ENCODE measurements at places on chromosomes 2 and 18.

- no peak overlapping the region for H3K4me3 ChIP-seq
- no peaks in the 10 kb centered on the region for H3K36me3 ChIP-seq
- no peak for DNase-seq
- H3K27ac ChIP-seq: no peak overlapping the region
- H3K4me1 ChIP-seq: no peaks in the 10 kb centered on the region
- H3K27me3 ChIP-seq: no peaks in the 10 kb centered on the region
Measured at GRCh38 chr2:79162132-79162531, 2.6 kb upstream of the REG3A start.

- no peak overlapping the region for H3K4me3 ChIP-seq
- peaks cover 11% of the 10 kb centered on the region for H3K4me1 ChIP-seq
- H3K36me3 ChIP-seq: no peaks in the 10 kb centered on the region
- DNase-seq: no peak
- H3K27ac ChIP-seq: no peak overlapping the region
Measured at GRCh38 chr18:677951-678381, 20.5 kb downstream of the TYMS start.

GRCh38 chr18:63131106-63131958 is 188.2 kb downstream of the BCL2 start:
- H3K27ac ChIP-seq: peak overlapping the region; percentile 61
- H3K27me3 ChIP-seq: no peaks in the 10 kb centered on the region
- peaks cover 16% of the 10 kb centered on the region for H3K36me3 ChIP-seq

DNA sequence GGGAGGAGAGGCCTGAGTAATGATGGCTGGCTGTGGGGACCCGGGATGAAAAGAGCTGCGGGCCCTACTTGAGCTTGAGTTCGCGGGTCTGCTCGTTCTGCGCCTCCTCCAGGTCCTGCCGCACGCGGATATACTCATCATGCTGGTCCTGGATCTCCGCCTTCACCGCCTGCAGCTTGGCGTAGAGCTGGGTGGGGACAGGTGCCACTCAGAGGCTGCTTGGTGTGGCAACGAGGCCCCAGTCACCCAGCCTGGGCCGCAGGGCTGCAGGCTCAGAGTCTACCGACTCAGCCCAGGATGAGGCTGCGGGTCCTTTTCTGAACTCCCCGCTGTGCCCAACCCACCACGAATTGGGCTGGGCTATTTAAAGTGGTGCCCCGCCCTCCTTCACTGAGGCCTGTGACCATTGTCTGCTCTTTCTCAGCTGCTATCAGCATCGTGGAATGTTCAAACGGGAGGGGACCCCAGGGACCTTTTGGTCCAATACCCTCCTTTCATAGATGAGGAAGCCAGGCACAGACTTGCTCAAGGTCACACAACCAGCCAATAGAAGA is 28.0 kb downstream of the KIF3C start:
- no peak overlapping the region for H3K4me3 ChIP-seq
- H3K36me3 ChIP-seq: no peaks in the 10 kb centered on the region
- no peaks in the 10 kb centered on the region for H3K27me3 ChIP-seq
- DNase-seq: no peak
- no peak overlapping the region for H3K27ac ChIP-seq
- no peaks in the 10 kb centered on the region for H3K4me1 ChIP-seq

DNA sequence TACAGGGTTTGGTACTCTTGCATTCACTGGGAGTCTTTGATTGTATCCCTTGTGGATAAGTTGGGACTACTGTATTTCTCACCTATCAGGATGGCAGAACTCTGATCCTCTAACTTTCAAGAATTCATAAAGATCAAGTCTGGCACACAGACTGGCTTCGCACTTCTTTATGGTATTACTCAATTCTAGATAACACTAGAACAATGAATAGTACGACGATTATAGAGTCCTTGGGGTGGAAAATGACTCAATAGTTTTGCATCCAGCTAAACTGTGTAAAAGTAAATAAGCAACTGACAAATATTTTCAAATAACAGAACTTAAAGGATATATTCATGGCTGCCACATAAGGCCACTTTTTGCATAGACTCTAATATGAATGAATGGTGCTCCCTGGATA is 103.4 kb upstream of the MEX3C start:
- H3K27me3 ChIP-seq: no peaks in the 10 kb centered on the region
- H3K4me3 ChIP-seq: no peak overlapping the region
- no peaks in the 10 kb centered on the region for H3K36me3 ChIP-seq
- DNase-seq: no peak
- no peaks in the 10 kb centered on the region for H3K4me1 ChIP-seq
- H3K27ac ChIP-seq: no peak overlapping the region

GRCh38 chr2:108922141-108922915 is 66.7 kb downstream of the EDAR start:
- no peak overlapping the region for H3K27ac ChIP-seq
- H3K36me3 ChIP-seq: no peaks in the 10 kb centered on the region

DNA sequence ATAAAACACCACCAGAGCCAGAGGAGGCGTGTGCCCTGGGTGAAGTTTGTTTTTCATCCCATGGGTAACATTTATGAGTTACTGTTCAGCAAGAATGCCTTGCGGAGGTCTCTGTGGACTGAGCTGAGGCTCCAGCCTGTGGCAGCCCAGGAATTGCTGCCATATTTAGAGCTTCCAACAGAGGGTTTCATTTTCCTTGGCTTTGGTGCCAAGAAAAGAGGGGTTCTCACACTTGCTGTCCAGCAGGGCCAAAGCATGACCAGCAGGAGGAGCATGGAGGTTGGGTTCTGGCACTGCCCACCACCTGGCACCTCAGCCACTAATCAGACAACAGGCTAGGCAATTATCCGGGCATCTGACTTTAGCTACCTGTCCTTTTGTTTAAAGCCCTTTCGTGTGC is 36.7 kb downstream of the EPAS1 start:
- no peaks in the 10 kb centered on the region for H3K36me3 ChIP-seq
- H3K4me1 ChIP-seq: peaks cover 10% of the 10 kb centered on the region
- no peak for DNase-seq

GRCh38 chr2:78654941-78655340 is 370.6 kb upstream of the REG3G start:
- no peak overlapping the region for H3K4me3 ChIP-seq
- no peaks in the 10 kb centered on the region for H3K4me1 ChIP-seq
- H3K36me3 ChIP-seq: no peaks in the 10 kb centered on the region
- DNase-seq: no peak
- no peak overlapping the region for H3K27ac ChIP-seq

DNA sequence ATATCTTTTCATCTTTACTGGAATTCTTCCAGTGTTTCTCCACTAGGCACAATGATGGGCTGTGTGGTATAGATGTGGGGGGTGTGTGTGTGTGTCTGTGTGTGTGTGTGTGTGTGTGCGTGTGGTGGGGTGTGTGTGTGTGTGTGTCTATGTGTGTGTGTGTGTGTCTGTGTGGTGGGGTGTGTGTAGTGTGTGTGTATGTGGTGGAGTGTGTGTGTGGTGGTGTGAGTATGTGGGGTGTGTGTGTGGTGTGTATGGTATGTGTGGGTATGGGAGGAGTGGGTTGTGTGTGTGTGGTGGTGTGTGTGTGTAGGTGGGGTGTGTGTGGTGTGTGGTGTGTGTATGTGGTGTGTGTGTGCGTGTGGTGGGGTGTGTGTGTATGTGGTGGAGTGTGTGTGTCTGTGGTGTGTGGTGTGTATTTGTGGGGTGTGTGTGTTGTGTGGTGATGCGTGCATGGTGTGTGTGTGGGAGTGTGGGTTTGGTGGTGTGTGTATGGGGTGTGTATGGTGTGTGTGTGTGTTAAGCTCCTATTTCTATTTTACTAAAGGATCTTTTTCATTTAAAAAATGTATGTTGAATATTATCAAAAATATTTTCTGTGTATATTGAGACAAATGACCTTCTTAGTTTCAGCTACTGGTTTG is 84.2 kb downstream of the IRS1 start:
- H3K4me1 ChIP-seq: no peaks in the 10 kb centered on the region
- DNase-seq: no peak
- H3K4me3 ChIP-seq: no peak overlapping the region

DNA sequence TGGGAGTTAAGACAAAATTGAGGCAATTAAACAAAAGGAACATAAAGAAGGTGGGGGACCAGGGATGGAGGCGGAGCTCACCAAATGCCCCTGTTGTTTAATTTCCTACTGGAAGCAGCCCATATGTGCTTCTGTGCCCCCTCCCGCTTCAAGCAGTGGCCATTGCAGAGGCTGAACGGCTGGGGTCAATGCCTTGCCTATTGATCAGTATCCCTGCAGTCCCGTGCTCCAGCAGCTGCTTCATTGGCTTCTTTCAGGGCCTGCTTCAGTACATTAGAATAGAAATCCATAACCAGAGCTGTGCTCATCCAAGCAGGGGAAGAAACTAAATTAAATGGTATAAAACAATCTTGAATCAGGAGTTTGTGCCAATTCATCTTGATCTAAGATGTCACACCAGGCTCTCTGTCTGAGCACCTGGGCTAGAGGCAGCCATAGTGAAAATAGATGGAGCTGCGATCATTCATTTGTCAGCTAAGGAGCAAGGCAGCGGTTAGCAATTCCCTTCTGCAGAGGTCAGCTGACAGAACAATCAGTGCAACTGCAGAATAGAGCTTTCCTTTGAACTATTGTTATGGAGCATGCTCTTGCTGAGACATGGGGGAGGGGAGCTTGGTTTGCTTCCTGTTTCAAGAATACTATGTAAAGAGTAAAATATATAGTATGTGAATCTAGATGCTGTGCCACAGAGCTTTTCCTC is 222.4 kb downstream of the WDR7 start:
- H3K27me3 ChIP-seq: no peaks in the 10 kb centered on the region
- peak; percentile 40 for DNase-seq
- H3K36me3 ChIP-seq: no peaks in the 10 kb centered on the region
- H3K4me1 ChIP-seq: no peaks in the 10 kb centered on the region
- no peak overlapping the region for H3K27ac ChIP-seq

GRCh38 chr2:230068651-230069055 is at the start of gene SLC16A14:
Gene SLC16A14, minus strand, starts transcription at chr2:230068924. Its CDS starts 9,572 bp downstream, at chr2:230059352.
- no peaks in the 10 kb centered on the region for H3K27me3 ChIP-seq
- no peak within 1 kb of the TSS for H3K27ac ChIP-seq
- H3K4me3 ChIP-seq: peak within 1 kb of the TSS; percentile 62
- peaks cover 7% of the 10 kb centered on the region for H3K4me1 ChIP-seq
- H3K36me3 ChIP-seq: no peaks in the 10 kb centered on the region
- peak; percentile 3 for DNase-seq

DNA sequence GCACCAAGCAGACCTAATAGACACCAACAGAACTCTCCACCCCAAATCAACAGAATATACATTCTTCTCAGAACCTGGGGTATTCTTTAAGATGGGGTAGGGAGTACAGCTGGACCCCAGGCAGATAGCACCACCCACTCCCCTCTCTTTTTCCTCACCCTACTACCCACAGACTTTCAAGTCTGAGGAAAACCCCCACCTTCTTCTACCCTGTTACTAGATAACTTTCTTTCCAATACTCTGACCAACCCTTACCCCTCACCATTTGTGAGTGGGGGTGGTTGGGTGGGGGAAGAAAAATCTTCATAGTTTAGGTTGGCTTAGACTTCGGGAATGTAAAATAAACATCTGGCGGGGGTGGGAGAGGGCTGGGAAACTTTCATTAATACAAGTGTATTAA is 20.3 kb upstream of the ZBTB14 start:
- no peak for DNase-seq
- peaks cover 9% of the 10 kb centered on the region for H3K36me3 ChIP-seq
- H3K4me1 ChIP-seq: no peaks in the 10 kb centered on the region
- H3K27me3 ChIP-seq: no peaks in the 10 kb centered on the region
- H3K27ac ChIP-seq: no peak overlapping the region
- H3K4me3 ChIP-seq: no peak overlapping the region

DNA sequence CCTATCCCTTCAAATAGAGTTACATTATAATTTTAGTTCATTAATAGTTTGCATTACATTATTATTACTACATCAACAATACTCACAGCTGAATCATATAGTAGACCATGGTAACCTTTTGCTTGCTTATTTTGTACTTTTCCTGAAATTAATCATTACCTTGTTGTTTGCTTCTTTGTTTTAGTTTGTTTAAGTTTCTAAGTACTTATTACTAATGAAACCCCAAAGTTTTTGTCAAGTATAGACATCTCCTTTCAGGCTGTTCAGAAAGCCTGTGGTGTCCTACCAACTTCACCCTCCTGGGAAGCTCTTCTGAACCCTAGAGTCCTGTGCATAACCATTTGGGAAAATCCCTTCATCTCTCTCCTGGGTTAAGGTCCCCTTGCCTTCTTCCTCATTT is 43.5 kb upstream of the LAPTM4A start:
- no peak overlapping the region for H3K27ac ChIP-seq
- no peaks in the 10 kb centered on the region for H3K4me1 ChIP-seq
- H3K4me3 ChIP-seq: no peak overlapping the region
- no peaks in the 10 kb centered on the region for H3K27me3 ChIP-seq

DNA sequence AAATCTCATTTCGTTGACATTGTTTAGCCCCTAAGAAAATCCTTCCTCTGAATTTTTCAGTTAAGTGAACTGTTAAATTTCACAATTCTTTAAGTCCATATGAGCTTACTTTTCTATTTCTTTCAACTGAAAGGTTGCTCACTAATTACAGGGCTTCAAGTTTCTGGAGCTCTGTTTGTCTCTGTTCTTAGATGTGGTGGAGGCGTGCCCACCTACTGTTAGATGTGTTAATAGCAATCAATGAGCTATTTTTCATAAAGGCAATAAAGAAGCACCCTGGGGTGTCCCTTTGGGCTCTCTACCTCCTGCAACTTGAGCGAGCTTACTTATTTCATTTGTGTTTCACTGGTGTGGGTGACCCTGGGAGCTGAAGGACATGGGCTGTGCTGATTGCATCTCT is 25.0 kb downstream of the CREG2 start:
- peaks cover 26% of the 10 kb centered on the region for H3K4me1 ChIP-seq
- DNase-seq: no peak
- H3K4me3 ChIP-seq: peak overlapping the region; percentile 24
- no peak overlapping the region for H3K27ac ChIP-seq
- H3K36me3 ChIP-seq: no peaks in the 10 kb centered on the region
- no peaks in the 10 kb centered on the region for H3K27me3 ChIP-seq

DNA sequence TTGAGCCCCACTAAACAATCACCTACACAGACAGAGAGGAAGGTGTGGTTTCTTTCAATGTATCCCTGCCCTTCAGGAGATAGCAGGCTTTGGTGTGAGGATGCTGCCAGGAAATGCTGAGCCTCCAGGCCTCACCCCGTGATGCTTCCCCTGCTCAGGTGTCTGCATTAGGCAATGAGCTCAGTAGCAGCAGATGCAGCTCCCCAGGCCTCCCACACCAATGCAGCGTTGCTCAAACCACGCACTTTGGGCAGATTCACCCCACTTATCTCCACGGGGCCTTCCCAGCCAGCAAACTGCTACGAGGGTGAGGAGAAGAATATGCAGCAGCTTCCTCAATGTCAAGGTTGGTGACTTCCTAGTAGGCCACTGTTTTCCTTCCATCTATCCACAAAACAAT is 229.3 kb upstream of the PXDN start:
- no peak for DNase-seq
- H3K27ac ChIP-seq: no peak overlapping the region
- no peaks in the 10 kb centered on the region for H3K27me3 ChIP-seq
- no peaks in the 10 kb centered on the region for H3K4me1 ChIP-seq
- H3K36me3 ChIP-seq: no peaks in the 10 kb centered on the region

GRCh38 chr2:219798430-219798829 is 171.0 kb downstream of the SLC4A3 start:
- H3K4me1 ChIP-seq: no peaks in the 10 kb centered on the region
- no peak for DNase-seq
- no peak overlapping the region for H3K4me3 ChIP-seq
- no peak overlapping the region for H3K27ac ChIP-seq
- no peaks in the 10 kb centered on the region for H3K36me3 ChIP-seq
